Right forelimb (tissue), 1 donor: ENCODE measurements at places on chromosomes 7 and 10.

DNA sequence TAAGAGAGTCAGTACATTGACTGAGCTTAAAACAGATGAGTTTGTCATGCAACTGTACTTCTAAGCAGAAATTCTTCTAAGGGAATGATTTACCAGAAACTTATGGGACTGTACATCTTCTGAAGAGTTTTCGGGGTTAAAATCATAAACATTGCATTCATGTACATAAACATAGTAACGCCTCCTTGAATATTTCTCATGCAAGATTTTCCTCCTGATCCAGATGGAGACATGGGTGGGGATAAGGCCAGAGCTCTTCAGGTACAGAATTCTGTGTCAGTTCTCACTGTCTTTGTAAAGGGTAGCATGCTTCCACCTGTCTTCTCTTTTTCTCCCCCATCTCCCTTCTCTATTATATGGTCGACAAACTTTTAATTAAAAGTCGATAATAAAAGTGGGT, 335.3 kb downstream of the ABCA13 start:
- DNase-seq, result no peak

DNA sequence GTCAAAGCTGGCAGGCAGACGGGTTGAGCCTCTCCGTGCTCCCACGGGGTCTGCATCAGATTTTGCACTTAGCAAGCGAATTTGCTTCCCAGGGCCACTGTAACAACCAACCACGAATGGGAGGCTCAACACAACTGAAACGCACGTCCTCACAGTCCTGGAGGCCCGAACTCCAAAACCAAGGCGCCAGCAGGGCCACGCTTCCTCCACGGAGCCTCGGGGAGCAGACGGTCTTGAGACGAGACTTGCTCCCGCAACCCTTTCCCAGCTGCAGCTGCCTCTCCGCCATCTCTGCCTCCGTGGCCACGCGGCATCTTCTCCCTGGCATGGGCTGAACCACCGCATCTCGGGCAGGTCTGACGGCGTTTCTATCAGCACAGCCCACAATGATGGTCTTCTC, 30.2 kb upstream of the INSIG1 start:
- no peak for DNase-seq

- peak; percentile 98 for DNase-seq
Measured at GRCh38 chr7:156640257-156640948, at the start of gene RNF32. Gene RNF32 (plus strand): TSS chr7:156640774. CDS start chr7:156643878, 3,104 bp downstream.

GRCh38 chr10:100826031-100826651, 80.8 kb downstream of the PAX2 start:
- no peak for DNase-seq

- no peak for DNase-seq
Measured at GRCh38 chr7:130593033-130593432, 75.5 kb downstream of the COPG2 start.

DNA sequence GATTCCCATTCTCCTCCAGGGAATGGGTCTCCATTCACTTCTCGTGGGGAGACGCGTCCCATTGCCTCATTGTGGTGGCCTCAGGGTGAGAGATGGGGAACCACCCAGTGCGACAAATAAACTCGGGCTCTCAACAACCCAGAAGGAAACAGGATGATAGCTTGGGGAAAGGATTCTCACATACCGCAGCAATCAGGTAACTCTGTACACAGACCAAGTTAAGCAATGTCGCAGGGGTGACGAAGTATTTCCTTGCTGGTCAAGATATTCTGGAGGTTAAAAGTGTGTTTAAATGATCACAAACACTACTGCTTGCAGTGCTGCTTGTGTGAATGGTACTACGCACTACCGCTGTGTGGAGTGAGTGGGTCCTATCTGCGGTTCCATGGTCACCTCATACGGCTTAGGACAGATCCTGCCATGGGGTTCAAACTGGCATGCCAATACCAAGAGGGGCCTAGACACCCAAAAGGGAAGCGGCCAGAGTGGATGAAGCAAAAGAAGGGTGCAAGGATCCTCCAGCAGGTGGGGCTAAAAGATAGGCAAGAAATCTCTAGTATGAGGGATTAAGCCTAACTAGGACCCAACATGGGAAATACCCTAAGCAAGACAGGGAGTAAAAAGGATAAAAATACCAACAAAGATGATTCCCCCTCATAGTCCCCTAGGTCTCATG, 143.8 kb upstream of the TMEM106B start:
- DNase-seq, result no peak

- no peak for DNase-seq
Measured at GRCh38 chr10:113335592-113335991, 217.3 kb upstream of the HABP2 start.

DNA sequence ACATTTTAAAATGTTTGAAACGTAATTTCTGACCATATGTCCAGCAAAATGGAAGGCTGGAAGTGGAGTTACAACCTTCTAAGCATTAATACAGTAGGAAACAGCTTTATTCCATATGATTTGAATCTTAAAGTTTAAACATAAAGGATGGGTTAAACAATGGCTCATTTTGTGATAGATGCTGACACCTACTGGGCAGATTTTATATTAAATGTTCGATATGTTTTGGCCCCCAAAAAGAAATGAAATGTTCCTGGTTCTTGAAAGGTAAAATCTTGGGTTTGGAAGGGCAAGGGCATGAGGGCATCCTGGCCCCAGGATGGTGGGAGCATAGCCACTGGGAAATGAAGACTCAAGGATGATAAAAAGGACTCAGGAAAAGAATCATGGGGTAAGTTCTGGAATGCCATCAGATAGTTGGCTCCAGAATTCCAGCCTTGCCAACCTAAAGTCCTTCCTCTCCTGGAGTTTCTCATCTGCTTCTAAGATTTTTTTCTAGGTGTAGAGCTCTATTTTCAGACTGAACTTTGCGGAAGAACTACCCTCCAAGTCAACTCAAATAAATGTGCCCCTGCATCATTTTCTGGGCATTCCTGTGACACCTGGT, 34.6 kb upstream of the SLC35G1 start:
- DNase-seq, result no peak

GRCh38 chr10:77604063-77604462, 33.5 kb downstream of the KCNMA1 start:
- DNase-seq, result no peak

GRCh38 chr10:59908808-59909143, 2.4 kb upstream of the CCDC6 start:
- DNase-seq, result no peak

GRCh38 chr7:791519-791918, 40.8 kb upstream of the SUN1 start:
- DNase-seq, result no peak

DNA sequence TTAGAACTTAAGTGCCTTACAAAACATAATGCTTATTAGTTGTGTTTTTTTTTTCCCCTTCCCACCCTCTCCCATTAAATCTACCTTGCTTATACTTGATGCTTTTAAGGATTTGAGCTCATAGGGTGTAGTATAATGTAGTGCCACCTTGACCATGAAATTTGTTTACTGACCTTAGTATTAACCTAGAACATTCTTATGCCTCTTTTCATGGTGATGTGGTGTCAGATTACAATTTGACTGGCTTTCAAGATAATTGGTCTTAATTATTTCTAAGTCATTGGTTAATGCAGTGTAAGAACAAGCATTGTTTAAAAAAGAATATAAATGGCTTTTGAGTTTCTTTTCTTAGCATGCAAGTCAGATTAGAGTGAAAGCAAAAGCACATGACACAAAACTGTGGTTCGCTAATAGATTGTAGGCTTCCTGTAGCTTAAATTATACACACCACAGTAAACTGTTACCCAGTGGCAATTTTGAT, 61.8 kb downstream of the ADD3 start:
- no peak for DNase-seq

- DNase-seq, result no peak
Measured at GRCh38 chr7:99806839-99807478, 20.9 kb upstream of the CYP3A43 start.

DNA sequence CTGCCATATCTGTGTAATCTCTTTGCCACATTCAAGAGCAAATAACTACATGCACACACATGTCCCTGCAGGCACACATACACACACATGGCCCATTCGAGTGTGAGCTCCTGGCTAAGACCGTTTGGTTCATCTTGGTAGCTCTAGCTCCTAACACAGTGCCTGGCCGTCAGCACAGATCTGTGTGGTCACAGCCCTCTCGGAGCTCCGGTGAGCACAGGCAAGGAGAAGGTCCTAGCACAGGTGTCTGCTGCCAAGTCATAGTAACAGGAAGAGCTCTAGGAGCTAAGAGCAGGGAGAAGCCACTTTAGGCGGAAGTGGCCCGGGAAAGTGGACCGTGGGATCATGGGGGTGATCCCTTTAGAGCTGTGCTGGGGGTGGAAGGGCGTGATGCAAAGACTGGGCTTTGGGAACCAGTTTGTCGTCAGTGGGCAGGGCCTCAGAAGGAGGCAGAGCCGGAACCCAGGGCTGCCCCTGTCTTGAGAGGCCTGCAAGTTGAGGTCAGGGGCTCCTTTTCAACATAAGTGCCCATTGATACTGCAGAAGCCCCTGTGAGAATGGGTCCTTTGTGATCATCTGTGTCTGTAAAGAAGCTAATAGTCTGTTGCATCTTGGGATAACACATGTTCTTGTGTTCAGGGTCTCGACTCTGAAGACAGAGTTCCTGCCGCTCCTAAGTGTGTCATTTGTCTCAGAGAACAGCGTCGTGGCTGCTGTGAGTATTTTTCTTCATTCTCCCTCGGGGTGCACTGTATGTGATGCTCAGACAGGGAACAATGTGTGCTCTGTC, 16.6 kb upstream of the ARPC1B start:
- DNase-seq, result no peak

DNA sequence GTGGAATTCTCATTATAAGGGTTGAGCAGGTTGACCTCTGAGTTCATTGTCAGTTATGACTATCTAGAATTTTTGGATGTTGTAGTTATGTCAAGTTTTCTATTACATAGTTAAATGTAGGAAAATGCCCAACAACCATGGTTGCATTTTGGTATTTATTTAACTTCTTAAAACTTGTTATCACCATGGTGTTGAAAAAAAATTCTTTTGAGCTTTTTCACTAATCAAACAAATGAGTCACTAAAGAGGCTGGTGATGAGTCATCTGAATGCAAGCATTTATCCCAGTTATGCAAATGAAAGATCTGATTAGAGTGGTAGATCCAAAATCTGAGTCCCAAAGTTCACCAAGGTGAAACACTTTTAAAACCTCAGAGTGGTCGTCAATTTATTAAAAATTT, 624.7 kb upstream of the IGFBP3 start:
- DNase-seq, result no peak
